NCI-H146 (cell line): ENCODE measurements at places on chromosomes 4 and X.

DNA sequence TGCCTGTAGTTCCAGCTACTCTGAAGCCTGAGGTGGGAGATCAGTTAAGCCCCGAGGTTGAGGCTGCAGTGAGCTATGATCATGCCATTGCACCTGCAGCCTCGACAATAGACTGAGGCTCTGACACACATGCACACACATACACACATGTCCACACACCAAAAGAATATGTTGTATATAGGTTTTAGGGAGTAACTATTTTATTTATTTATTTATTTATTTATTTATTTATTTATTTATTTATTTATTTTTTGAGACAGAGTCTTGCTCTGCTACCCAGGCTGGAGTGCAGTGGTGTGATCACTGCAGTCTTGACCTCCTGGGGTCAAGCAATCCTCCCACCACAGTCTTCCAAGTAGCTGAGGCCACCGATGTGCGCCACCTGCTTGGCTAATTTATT lies 78.3 kb downstream of the DCLK2 start:
- no peak for DNase-seq

- no peak for DNase-seq
Measured at GRCh38 chr4:143254491-143255226, 69.9 kb downstream of the USP38 start.

GRCh38 chr4:88308587-88308986 lies 24.2 kb upstream of the PPM1K start:
- no peak for DNase-seq

DNA sequence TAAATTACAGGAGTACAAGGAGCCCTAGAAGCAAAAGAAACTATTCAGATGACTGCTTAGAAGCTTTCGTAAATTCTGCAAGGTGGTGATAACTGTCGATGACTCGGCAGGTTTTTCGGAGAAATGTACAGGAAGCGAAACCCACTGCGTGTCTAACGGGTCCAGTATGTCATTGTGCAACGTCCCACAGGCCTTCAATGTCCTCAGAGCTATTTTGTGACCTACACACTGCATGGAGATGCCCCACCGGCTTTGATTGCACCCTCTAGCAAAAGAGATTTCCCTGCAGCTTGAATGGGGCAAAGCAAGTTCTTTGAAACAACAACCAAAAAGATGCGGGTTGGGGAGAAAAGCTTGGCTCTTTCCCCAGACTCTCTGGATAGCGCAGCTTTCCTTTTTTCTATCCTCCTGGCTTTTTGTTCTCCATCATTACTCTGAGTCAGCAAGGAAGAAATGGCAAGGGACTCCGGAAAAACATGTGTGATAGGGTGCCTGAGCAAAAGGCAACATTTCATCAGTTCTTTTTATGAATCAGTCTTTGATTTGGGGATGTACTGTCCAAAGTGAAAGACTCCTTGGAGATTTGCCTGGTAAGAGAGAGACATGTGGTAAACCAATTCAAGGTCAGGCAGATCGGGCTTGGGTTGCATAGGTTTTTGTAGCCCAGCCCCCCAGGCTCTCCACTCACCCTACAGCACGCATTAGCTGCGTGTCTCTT lies 112.0 kb upstream of the TBL1X start:
- no peak for DNase-seq

DNA sequence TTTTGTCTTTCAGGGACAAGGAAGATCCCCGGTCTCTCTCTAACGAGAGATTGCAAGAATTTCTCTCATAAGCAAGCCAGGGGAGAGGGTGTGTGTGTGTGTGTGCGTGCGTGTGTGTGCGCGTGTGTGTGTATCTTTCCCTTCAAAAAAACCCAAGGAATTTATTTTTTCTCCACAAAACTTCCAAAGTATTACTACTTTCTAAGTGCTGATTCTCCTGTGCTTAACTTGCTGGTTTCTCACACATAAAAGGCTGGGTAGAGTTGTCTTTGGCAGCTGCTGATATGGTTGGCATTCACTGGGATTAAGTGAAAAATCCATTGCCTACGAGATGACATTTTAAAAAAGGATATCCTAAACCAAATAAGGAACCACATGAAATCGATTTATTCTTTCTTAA lies 435.7 kb downstream of the RAPGEF2 start:
- no peak for DNase-seq

- DNase-seq, result no peak
Measured at GRCh38 chrX:17529151-17529745, 154.2 kb downstream of the NHS start.

DNA sequence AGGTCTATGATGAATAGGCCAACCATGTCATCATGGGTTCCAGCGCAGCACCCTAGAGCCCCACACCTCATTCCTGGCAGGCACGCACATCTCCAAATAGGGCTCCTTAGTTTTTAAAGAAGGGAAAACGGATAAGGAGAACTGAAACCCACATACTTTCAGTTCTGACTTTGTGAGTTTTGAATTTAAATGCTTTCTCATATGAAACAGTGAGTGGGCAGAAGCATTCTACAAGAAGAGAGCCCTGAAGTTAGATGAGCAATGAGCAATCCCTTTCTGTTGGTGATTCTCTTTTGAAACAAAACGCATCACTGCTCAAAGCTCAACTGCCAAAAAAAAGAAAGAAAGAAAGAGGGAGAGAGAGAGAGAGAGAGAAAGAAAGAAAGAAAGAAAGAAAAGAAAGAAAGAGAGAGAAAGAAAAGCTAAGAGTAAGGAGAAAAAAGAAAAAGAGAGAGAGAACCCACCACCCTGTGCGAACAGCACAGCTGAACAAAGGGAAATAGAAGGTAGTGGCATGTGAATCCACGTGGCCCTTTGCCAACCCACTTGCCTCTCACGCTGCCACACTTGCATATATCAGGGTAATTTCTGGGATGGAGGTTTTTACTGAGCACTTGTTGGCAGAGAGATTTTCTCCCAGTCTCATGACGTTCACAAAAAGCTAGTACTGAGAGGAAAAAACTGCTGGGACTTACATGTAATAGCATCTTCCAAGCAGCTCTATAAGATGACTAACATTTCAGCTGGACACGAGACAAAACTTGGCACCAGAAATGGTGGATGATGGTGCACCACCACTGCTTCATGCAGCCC lies 31.0 kb downstream of the TMSB4X start:
- DNase-seq, result no peak

- no peak for DNase-seq
Measured at GRCh38 chr4:178463747-178464146, 1021.5 kb upstream of the AGA start.

GRCh38 chr4:110815950-110816349 lies 193.1 kb upstream of the PITX2 start:
- no peak for DNase-seq

GRCh38 chr4:138680256-138680655 lies 335.3 kb upstream of the NOCT start:
- no peak for DNase-seq

GRCh38 chr4:85610450-85610849 lies 135.5 kb downstream of the ARHGAP24 start:
- DNase-seq, result no peak

GRCh38 chr4:137526681-137527080 lies 5.6 kb downstream of the PCDH18 start:
- DNase-seq, result no peak

DNA sequence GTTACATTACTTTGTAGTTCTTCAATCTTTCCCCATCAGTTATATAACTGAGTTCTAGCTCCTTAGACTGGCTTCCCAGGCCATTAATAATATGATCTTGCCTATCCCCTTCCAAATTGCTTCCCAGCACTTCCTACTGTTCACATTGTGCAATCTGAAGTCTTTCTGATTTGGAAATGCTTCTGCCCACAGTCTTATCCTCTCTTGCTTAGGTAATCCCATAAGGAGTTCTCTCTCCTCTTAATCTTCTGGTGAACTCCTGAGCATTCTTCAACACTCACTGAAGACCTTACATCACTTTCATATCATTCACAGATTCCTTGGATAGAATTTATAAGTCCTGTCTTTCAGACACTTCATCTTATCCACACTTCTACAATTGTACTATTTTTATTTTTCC lies 132.7 kb upstream of the TTC29 start:
- DNase-seq, result no peak

GRCh38 chr4:75158451-75158850 lies 225.5 kb downstream of the PARM1 start:
- DNase-seq, result no peak

DNA sequence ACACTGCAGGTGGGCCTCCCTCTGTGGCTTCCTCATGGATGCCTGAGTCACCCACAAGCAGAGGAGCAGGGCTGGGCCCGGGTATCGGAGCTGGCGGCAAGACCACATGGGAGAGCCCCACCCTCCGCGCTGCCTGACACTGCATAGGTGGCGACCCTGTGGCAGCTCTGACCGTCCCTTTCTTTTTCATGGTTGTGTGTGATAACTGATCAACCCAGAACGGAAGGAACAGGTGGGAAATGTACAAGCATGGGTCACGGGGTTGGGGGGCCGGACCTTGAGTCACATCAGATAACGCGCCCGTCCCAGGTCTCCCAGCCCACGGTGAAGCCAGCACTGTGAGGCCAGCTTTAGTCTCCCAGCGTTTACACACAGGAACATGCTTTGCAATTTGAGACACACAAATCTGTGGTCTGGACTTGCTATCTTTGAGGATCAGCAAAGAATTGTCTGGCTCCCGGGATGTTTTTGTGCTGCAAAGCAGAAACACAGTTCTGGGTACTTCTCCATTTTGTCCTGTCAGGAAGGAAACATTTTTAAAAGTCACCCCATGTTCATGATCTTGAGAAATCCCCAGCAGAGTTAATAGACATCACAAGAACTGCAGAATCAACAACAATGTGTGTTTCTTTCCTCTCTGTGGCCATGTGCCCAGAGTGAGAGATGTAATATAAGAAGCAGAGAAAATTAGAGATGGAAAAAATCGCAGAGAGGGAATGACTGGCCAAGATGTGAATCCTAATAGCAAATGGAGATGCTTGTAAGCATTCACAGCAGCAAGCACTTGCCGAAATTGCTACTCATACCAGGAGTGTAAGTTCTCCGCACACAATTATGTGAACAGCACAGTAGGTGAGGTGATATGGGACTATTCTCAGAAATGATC lies 70.1 kb upstream of the CBR4 start:
- DNase-seq, result peak; percentile 8

GRCh38 chr4:162356181-162356580 lies 192.4 kb upstream of the FSTL5 start:
- no peak for DNase-seq

DNA sequence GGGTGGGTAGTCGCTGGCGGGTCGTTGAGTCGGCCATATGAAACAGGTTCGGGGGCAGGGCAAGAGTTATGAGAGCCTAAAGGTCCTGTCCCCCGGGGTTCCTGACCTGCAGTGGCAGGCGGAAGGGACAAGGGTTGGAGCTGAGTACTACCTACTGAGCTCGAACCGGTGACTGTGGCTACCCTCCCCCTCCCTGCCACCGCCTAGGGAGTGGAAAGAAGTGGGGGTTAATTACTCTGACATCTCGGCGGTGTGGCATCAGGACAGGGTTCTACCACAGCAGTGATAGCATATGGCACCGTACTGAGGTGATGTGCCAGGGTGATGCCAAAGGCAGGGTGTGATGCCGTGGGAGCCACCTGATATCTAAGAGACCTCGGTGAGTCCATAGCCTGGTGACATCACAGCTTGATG lies 307 bp downstream of the ATG4A start:
- no peak for DNase-seq

DNA sequence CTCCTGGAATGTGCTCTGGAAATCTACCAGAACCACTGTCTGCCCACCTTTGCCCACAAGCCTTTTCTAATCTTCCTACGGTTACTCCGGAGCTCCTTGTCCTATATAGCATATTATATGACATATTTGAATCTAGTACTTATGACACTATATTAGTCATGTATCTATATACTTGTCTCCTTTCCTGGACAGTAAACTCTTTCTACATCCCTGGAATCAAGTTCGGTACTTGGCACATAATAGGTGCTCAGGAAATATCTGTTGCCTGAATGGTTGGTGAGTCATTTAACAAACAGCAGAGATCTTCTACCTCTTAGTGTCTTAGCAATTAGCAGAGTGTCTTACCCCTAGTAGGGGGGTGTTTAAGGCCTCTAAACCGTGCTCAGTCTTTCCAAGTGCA lies 123.6 kb downstream of the RELL1 start:
- no peak for DNase-seq

GRCh38 chrX:28491941-28492340 lies 95.3 kb upstream of the IL1RAPL1 start:
- DNase-seq, result no peak

DNA sequence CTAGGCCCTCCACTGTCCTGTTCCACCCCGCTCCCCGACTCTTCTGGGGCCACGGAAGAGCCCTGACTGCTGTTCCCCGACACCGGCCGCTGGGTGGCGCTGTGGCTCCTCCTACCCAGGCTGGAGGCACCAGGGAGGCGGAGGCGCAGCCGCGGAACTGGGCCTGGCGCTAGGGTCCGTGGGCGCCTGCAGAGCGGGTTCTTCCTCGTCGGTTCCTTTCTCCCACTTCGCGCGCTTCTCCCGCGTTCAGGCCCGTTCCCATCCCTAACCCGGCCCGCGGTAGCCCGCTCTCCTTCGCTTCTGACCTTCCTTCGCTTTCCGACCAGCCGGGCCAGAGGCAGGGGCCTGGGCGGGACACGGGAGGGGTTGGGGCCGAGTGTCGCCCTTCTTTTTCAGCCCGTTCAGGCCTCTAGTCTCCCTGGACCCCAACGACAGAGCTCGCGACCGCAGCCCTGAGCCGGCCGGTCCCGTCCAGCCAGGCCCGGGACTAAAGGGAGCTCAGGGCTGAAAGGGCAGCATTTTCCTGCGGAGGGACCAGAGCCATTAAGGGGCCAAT lies 34.3 kb downstream of the NALF2 start:
- peak; percentile 60 for DNase-seq

DNA sequence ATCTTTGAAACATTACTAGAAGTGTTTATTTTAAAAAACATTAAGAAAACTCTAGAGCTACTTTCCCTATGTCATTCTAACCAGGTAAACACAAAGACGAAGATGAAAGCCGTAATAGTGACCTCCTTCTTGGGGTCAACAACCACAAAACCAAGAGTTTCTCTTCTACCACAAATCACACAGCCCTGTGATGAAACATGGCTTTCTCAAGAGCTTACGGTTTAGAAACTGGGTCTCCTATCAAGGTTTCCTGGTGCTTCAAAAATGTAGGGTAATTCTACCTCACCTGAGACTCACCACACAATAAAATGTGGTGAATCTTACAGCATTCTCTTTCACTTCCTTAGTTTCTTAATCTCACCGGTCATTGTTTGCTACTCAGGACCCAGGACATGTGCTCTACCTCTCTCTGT lies 50.9 kb downstream of the CORIN start:
- DNase-seq, result no peak

DNA sequence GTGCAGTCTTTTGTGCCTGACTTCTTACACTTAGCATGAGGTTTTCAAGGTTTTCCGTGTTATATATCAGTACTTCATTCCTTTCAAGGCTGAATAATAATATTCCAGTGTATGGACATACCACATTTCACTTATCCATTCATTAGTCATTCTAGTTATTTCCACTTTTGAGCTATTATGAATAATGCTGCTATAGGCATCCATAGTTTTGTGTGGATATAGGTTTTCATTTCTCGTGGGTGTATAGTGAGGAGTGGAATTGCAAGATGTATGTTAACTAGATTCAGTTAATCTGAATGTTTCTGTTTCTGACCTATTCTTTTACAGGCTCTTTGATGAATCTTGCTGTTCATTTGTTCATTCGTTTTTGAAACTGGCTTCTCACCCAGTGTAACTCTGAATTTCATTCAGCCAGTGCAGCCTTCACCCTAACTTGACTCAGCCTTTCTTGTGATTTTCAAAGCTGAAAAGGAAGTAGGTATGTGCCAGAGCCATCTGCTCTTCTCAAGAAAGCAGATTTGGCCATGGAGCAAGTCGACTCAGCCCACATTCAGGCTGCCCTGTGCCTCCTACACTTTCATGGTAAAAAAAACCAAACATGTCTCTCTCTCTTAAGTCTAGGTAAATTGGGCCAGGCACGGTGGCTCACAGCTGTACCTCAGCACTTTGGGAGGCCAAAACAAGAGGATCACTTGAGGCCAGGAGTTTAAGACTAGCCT lies 56.3 kb upstream of the NOCT start:
- no peak for DNase-seq
